ENCODE measurements at places on chromosomes 16 and 17.
A peak's percentile ranks its signal among the peaks of the same experiment; 100 is the strongest.

DNA sequence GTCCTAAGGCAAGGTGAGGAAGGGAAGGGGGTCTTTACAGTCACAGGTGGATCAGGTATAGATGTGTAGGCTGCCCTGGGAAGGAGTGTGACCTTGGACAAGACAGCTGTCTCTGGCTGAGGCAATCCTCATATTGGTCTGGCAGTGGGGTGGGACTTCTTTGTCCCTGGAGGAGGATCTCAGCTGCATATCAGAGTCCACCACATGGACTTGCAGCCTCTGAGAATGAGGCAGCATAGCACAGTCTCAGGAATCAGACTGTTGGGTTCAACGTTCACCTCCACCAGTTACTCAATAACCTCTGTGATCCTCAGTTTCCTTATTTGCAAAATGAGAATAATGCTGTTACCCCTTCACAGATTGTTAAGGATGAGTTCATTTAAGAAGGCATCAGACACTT lies 33.4 kb downstream of the ACSM2A start:
- DNase-seq, result no peak

DNA sequence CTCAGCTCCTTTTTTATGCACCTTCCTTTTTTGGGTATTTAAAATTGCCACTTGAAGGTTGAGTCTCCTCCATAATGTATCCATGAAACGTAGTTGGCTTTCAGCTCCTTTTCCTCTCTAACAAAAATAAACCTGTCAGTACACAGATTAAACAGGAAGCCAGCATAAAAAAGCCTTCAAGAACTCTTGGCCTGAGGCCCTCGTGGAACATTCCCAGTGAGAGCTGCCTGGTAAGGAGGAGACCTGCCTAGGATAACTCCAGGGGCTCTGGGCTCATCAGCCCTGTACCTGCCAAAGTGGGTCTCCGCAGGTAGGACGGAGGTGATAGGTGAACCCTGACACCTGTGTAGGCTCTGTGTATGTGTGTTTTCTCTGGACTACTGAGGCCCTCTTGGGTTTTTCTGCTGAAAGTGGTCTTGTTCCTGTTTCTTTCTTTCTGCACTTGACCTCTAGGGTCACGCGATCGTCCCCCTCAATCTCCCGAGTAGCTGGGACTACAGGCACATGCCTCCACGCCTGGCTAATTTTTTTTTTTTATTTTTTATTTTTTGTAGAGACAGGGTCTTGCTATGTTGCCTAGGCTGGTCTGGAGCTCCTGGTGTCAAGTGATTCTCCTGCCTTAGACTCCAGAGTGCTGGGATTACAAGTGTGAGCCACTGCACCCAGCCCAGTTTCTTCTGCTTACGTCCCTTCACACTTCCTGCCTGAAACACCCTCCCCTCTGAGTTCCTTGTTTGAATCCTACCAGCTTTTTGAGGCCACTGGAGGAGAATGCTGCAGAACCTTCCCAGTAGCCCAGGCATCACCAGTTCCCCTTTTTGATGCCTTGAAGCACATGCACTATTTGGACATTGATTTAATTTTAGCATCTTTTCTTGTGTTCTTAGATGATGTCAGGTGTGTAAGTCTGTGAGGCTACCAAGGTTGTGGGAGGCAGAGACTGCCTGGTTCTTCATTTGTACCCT lies 9.8 kb downstream of the PGS1 start:
- DNase-seq, result no peak

GRCh38 chr16:27859020-27859419 lies 204.5 kb downstream of the GSG1L start:
- no peak for DNase-seq

DNA sequence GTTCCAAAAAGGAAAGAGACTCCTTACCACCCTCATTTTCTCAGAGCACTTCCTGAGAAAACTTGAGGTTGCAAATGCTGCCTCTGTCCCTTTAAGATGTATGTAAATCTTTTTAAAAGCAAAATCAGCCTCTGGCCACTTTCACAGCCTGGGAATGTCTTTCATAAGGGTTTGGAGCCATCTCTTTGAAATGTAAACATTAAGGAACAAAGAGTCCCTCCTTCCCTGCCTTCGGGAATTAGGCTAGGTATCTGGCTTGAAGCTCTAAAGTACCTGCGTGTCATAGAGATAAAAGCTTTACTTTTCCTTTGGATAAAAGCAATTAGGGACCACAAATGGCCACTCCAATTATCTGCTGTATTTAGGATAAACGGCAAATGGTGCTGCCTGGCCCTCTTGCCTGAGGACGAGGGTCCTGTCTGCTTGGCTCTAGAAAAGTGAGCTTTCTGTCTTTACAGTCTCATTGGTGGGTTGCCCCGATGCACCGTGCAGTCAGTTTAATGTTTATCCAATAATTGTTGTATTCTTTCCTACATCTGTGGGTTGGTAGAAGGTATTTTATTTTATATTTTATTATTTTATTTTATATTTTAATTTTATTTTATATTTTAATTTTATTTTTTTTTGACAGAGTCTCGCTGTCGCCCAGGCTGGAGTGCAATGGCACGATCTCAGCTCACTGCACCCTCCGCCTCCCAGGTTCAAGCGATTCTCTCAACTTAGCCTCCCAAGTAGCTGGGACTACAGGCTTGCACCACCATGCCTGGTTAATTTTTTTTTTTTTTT lies 23.9 kb downstream of the NLRC3 start:
- no peak for DNase-seq

GRCh38 chr17:27475070-27475673 lies 18.9 kb downstream of the KSR1 start:
- no peak for DNase-seq

DNA sequence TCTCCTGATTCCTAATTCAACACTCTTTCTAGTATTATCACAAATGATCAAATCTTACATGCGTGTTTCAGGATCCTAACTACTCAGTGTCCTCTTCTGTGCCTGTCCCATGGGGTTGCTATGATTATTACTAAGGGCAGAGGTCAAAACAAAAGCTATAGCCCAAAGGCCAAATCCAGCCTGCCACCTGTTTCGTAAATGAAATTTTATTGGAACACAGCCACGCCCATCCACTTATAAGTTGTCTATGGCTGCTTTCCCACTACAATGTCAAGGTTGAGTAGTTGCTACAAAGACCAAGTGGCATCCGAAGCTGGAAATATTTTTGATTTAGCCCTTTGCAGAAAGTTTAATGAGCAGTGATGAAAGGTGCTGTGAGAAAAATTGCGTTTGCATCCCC lies 336.6 kb downstream of the TMEM114 start:
- no peak for DNase-seq

DNA sequence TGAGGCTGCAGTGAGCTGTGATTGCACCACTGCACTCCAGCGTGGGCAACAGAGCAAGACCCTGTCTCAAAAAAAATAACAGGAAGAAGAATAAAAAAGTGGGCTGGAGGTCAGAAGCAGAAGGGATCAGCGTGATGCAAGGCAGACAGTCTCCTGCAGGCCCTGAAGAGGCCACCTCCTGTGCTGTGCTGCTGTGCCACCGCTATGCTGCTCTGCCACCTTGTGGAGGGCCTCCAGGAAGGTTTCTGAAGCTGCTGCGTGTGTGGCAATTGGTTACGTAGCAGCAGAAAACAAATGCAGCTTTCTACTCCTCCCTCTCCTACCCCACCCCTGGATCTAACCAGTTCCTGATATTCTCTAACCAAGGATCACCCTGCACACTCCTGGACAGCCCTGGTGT lies 815.5 kb downstream of the KCNJ18 start:
- no peak for DNase-seq

GRCh38 chr16:76428858-76429257 lies 151.7 kb downstream of the CNTNAP4 start:
- DNase-seq, result no peak

- DNase-seq, result no peak
These were observed 61.3 kb upstream of the SDK2 start for GRCh38 chr17:73705594-73705993.

DNA sequence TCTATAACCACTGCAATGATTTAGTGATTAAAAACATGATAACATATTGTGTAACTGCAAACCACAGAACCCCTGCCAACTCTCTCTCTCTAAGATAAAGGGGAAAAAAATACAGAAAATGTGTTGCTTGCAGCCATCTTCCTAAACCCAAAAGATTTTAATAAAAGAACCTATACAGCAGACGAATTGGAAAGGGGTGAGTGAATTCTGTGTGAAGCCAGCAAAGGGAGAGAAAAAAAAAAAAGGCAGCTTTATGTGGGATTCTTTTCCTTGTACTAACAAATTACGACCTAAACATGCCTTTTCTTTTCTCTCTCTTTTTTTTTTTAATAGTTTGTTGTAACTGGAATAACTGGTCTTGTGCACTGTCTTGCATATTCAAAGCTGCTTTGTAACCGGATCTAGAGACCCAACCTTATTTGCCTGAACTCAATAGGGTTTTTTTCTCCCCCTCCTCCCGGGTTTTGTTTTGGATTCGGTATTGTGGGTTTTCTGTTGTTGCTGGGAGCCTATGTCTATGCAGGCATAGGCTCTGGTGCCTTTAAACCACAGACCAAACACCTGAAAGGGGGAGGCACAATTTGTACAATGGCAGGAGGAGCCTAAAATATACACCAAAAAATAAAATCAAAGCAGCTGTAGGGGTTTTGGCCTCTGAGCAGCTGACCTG lies 7.0 kb upstream of the ZFHX3 start:
- DNase-seq, result no peak

DNA sequence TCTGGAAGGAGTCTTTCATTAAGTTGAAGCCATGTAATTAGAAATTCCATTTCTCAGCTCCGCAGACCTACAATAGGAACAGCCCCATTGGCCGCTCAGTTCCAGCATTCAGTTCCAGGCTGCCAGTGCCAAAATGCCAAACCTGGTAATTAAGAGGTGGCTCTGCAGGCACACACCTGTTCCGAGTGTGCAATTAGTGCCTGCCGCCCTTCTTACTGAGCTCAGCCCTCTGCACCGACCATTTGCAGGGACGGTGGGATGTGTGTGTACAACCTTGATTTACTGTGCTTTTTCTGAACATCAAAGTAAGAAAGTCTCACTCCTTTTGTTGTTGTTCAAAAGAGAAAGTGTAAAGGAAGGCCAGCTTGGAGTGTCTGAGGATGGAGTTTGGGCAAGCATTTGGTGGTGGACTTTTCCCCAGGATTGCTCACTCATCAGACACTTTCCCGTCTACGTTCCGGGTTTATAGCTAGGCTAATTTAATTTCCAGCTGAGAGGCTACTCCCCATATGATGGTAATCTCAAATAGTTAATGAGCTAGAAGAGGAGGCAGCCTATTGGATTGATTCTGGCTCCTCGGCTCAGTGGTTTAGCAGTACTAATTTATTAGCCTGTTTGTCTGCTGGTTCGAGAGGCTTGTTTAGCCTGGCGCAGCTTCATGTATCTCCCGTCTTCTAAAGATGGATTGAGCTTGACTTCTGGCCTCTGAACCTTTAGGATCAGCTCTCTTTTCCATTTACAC lies 20.0 kb downstream of the HS3ST3B1 start:
- no peak for DNase-seq

DNA sequence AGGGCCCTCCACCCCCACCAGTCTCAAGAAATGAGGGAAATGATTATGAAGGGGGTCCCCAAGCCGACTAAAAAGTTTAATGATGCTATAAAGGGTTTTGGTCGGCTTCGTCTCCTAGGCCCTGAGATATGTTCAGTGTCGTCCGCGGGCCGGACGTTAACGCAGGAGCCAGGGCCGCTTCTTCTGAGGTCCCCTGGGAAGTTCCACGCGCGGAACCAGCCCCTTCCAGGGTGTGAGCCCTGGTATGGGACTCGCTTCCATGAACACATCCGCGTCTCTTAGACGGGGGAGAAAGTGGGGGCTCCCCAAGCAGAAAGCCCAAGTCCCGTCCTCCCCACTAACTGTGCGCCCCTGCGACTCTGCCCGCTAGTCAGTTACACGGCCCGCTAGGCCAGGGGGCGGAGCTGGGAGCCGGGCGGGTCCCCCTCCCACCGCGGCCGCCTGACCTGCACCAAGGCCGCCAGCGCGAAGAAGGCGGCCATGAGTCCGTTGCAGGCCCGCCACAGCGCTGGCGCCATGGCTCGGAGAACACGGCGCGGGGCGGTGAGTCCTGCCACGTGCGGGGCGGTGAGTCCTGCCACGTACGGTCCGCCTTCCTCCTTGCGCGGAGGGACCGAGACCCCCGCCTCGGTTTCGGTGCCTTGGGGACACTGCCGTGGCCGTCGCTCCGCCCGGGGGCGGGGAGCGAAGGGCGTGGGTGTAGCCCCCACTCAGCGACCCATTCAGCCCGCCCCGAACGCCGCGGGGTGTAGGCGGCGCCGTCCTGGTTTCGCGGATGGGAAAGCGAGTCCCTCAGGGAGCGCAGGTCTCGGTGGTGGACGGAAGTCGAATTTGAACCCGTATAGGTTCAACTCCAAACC lies at the start of gene TMEM220:
Gene TMEM220 (minus strand): TSS at position 690 of the 860 bp plus-strand sequence. CDS start 172 bp downstream, at position 518.
- DNase-seq, result peak; percentile 37

GRCh38 chr16:84739349-84740124 lies 39.7 kb downstream of the USP10 start:
- DNase-seq, result no peak

GRCh38 chr16:57632568-57632967 lies 4.1 kb downstream of the ADGRG1 start:
- DNase-seq, result no peak

GRCh38 chr17:48160177-48161081 lies 52.9 kb downstream of the SNX11 start:
- DNase-seq, result no peak

DNA sequence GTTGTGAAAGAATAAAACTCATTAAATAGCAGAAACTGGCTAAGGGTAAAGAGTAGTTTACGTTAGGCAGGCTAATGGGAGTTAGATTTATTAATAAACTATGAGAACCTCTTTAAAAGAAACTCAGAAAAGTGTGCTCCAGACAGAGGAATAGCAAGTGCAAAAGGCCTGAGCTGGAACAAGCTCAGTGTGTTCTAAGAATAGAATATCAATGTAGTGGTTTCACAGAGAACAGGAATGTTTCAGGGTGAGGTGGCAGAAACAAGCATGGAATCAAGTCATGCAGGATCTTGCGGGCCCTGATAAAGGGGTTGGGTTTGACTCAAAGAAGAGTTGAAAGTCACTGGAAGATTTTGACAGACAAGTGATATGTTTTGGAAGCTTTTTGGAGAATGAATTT lies 164.0 kb upstream of the HS3ST3A1 start:
- no peak for DNase-seq

DNA sequence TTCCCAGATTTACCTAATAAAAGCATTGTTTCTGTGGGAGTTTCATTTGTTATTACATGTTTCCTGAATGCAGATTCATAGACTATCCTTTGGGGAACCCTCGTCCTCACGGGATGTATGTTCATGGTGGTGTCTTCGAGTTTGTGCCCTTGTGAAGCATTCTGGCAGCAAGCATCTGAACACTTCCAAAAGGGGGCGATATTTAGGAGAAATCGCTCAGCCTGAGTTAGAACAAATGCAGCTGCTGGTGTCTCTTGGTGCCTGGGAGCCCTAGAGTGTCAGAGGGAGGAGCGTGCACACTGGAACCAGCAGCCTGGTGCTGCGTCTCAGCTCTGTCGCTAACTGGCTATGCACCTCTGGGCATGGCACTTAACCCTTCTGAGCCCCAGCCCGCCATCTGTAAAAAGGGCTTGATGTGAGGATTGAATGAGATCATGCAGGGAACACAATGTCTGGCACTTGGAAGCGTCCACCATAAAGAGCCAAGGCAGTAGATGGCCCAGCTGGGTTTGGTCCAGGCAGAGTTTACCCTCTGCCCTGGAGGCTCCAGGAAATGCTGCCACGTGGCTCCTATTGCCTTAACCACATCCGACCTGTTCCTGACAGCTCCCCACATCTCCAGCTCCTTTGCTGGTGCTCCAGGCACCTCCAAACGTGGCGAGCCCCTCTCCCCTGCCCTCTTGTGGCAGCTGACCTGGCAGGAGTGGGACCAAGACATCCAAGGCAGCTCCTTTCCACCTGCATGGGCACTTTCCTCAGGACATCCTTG lies 25.0 kb upstream of the C16orf78 start:
- no peak for DNase-seq

Measured in AG09319 (cell line).